ENCODE measurements at places on chromosomes 13 and 19.
A peak's percentile ranks its signal among the peaks of the same experiment; 100 is the strongest.

DNA sequence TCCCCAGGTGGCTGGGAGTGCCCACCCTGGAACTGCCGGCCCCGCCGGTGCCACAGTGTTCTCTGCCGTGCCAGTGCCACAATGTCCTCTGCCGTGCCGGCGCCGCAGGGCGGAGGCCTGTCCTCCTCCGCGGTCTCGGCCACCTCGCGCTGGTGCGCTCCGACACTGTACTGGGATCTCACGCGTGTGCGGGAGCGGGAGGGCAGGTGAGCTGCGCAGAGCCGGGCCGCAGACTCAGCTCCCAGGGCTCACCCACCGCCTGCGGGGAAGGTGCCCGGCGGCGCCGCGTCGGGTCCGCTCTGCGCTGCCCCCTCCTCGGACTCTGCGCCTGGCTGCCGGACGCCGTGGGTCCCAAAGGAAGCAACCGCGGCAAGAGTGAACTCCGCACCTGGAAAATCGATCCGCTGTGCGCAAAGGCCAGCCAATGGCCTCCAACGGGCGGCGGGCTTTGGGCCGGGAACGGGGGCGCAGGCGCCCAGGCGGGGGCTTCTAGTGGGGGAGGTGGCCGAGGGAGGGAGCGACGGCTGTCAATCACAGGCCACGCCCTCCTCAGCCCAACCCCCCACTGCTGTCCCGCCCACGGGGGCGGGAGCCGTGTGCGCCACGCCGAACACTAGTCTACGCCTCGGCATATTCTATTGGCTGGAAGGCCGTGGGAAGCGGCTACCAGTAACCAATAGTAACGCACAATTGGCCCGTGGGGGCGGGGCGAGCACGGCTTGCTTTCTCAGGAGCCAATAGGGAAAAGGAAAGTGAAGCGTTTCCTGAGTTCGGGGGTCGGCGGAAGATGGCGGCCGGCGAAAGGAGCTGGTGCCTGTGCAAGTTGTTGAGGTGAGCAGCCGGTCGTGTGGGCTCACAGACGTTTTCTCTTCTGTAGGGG, at the start of gene ALG11:
TSS of gene ALG11 (plus strand) at position 767 of the 880 bp plus-strand sequence. CDS start at position 788, 21 bp downstream.
- DNase-seq, result peak; percentile 92

DNA sequence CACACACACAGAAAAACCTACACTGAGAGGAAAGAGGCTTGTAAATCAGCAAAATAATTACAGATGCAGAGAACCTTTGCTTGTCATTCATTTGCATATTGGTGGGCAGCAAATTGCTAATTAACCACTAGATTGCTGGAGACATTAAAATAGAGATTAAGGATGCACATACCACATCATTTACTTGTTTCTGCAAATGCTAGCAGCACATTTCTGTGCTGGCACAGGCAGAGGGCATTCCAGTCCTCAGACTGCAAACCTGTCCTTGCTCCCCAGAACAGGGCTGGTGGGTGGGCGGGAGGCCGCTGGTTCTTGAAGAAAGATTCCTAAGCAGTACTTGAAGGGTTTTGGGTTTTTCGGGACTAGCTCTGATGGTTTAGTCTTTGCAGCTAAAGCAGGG, 941 bp upstream of the SIAH3 start:
- DNase-seq, result no peak

- no peak for DNase-seq
These were observed 48.9 kb upstream of the CEACAM21 start for GRCh38 chr19:41527089-41527488.

DNA sequence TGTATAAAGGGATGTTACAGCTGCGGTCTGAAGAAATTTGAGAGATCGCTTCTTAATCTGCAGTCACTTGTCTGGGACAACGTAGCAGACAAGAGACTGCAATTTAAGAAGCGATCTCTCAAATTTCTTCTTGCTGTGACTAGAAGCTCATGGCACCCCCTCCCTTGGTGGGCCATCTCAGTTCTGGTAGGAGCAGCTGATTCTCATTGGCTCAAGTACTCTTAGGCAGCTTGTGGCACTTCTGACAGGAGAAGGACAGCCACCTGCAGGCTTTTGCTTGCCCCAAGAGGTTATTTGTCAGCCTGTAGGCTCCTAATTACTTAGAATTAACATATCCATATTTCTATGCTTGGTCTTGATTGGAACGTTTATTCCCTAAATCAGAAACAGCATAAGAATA, 503.0 kb downstream of the DCT start:
- peak; percentile 27 for DNase-seq

Data from SHP77 (cell line).